ENCODE measurements at places on chromosomes 2 and 18. TPM values are rescaled to one million over a fixed set of nuclear protein-coding genes. Genes with fewer than 3 reads are reported as not detected.

DNA sequence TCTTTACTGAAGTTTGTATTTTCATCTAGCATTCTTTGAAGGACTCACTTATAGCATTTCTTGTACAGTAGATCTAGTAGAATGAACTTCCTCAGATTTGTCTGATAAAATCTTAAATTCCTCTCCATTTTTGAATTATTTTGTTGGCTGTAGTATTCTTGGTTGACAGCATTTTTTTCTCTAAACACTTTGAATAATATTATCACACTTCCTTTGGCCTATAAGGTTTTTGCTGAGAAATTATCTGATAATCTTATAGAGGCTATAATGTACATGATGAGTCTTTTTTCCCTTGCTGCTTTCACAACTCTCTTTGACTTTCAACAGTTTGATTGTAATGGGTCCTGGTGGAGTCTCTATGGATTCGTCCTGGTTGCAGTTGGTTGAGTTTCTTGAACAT is 169.5 kb downstream of the NOL4 start:
- no peak for DNase-seq

GRCh38 chr2:71494523-71495155 is 41.3 kb downstream of the DYSF start:
- no peak for DNase-seq

- DNase-seq: no peak
Observed at GRCh38 chr18:32299484-32299883, 109.6 kb downstream of the MEP1B start.

GRCh38 chr2:216188559-216188850 is 79.4 kb downstream of the XRCC5 start:
- DNase-seq: no peak

GRCh38 chr2:45258311-45258710 is 249.1 kb upstream of the SIX2 start:
- no peak for DNase-seq

- no peak for DNase-seq
Observed at GRCh38 chr2:2853346-2853745, 522.3 kb upstream of the MYT1L start.

DNA sequence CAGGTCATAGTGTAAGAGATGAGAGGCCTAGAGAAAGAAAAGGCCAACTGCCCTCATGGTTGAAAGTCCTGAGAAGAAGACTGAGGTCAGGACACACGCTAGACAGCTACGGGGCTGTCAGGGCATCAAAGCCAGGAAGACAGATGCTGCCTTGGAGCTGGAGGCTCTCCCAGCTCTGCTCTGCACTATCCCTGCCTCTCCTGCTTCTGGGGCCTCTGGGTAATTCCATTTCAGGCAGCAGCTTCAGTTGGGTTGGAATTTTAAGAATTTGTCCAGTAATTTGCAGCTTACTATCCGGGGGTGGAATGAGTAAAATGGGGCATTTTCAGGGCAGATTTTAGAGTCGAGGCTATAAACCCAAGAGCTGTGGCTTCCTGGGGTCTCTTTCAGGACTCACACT is 76.2 kb upstream of the CTAGE1 start:
- DNase-seq: no peak

- DNase-seq: no peak
Observed at GRCh38 chr2:105765415-105766299, 20.9 kb downstream of the NCK2 start.

DNA sequence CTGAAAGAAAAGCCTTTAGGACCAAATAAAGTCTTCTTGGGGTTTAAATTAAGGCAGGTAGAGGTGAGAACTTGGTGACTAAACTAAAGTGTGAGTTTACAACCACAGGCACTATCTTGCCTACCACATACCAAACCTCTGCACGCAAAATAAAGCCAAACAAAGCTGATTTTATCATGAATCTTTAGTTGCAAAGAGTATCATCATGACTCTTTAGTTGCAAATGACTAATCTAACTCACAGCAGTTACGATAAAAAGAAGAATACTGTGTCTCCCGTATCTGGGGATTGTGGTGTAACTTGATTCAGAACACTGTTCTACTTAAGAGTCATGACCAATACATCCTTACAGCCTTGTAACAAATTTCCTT is 11.2 kb downstream of the CFAP210 start:
- no peak for DNase-seq

GRCh38 chr2:166104084-166104483 is 23.7 kb downstream of the SCN1A start:
- DNase-seq: no peak

- no peak for DNase-seq
Observed at GRCh38 chr2:27152102-27152795, 3.4 kb downstream of the TCF23 start.

DNA sequence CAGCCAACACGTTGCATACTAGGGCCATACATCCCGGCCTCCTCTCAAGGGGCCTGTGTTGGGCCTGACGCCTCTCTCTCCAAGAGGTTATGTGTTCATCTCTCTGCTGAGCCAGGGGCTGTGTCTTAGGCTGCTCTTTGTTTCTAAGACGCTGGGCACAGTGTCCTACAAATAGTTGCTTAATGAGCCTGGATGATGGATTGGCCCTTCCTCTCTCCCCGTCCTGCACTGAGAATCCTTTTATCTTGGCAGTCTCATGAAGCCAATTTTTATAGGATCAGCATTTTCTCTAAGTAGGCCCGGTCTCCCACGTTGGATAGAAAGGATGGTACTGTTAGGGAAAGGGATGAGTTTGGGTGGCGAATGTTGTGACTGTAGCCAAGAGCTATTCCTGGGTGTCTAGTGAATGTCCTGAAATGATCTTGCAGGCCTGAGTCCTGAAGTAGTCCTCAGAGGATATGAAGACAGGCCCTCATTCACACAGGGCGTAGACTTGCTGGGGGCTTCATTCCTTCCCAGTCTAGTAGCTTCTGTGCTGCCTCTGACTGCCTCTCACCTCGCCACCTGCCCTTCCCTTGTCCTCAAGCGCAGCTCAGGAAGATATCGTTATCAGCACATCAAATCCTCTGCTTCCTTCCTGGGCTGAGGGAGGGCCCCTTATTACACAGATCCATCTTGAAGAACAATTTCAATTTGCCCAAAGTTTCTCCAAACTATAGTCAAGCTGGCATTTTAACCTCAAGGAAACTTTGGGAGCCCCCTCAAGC is 8.8 kb downstream of the LBH start:
- no peak for DNase-seq

GRCh38 chr2:47295981-47296635 is 106.8 kb upstream of the MSH2 start:
- DNase-seq: no peak

GRCh38 chr2:130798472-130799218 is 38.1 kb upstream of the ARHGEF4 start:
- no peak for DNase-seq

- no peak for DNase-seq
Observed at GRCh38 chr2:69943000-69943842, 18.2 kb downstream of the ASPRV1 start.

GRCh38 chr2:230925443-230925878 is 419 bp upstream of the GPR55 start:
- DNase-seq: no peak

DNA sequence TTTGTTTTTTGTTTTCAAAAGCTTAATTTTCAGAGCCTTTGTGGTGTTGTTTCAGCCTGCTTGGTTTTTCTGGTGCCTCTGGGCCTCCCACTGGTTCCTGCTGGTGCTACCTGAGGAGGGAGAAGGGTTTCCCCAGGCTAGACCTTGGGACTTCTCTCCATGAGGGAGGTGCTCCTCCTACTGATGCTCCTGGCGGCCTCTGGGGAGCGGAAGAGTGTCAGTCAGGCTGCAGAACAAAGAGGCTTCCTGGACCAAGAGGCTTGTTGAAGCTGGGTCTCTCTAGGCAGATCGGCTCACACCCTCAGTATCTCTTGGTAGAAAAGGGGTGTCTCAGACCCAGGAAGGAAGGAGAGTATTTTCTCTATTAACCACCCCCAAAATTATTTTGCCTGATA is 32.2 kb downstream of the RFX8 start:
- DNase-seq: no peak

DNA sequence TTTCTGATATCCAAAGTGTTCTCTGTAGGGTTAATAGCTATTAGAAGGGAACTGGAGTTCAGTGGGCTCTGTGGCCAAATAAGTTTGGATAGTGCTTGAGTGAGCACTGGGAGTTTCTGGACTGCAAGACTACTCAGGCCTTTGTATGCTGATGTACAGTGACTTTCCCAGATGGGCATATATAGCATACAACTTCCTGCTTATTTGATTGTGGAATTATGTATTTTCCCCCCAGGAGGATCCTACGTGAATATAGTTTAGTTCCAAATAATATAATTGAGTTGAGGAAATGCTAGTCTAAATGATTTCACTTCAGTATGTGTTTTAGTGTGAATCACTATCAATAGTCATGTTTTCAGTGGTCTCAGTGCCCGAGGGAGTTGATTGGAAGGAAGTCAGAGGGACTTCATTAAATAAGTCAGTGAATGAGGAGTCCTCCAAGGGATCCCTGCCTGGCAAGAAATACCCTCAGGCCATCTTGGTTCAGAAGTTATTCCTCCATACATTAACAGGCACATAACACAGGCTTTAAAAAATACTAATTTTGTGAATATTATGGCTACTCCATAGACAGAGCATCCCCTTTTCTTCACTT is 251.4 kb downstream of the PRKCE start:
- no peak for DNase-seq

DNA sequence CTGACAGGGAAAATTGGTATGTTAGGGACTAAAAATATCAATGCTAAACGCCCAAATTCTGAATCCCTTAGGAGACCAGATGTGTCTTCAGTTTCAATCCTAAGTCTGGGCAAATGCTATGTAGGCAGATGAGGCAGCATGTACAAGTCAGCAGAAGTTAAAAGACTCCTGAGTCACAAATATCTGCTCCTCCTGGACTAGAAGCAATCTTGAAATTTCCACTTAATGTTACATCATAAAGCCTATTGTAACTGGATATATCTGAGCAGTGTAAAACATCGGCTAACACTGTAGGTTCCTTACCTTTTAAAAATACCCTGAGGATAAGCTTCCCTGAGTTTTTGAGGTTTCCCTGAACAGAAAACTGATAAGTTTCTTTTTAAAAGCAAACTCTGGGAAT is 1087.6 kb upstream of the PIK3C3 start:
- DNase-seq: no peak

- DNase-seq: no peak
Observed at GRCh38 chr2:105179469-105180372, 61.8 kb upstream of the GPR45 start.

- no peak for DNase-seq
Observed at GRCh38 chr18:75066936-75067335, 142.0 kb downstream of the PTGR3 start.

DNA sequence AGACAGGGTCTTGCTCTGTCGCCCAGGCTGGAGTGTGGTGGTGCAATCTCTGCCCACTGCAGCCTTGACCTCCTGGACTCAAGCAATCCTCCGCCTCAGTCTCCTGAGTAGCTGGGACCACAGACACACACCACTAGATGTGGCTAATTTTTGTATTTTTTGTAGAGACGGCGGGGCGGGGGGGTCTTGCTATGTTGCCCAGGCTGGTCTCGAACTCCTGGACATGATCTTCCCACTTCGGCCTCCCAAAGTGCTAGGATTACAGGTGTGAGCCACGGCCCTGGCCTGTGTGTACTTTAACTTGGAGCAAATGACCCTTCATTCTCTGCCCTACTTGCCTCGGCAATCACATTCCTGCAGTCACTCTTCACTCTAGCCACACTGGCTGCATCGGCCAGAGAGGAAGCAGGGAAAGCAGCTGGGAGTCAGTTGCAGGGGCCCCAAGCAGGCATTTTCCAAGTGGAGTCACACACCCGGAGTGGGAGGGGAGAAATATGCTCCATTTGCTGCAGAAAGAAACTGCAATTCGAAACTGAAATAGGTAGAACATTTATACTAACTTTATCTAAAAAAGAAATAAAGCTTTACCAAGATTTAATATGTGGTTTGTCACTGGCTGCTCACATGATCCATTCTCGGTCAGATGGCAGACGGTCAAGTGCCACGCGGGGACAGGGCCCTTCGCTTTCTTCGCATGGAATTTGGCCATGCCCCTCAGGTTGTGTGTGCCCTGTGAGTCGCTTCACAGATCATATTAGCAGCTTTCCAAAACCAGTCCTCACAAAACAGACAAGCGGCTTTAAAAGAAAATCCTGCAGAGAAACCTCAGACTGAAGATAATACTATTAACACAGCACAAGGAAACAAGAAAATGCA is 37.1 kb downstream of the FAM161A start:
- DNase-seq: no peak

DNA sequence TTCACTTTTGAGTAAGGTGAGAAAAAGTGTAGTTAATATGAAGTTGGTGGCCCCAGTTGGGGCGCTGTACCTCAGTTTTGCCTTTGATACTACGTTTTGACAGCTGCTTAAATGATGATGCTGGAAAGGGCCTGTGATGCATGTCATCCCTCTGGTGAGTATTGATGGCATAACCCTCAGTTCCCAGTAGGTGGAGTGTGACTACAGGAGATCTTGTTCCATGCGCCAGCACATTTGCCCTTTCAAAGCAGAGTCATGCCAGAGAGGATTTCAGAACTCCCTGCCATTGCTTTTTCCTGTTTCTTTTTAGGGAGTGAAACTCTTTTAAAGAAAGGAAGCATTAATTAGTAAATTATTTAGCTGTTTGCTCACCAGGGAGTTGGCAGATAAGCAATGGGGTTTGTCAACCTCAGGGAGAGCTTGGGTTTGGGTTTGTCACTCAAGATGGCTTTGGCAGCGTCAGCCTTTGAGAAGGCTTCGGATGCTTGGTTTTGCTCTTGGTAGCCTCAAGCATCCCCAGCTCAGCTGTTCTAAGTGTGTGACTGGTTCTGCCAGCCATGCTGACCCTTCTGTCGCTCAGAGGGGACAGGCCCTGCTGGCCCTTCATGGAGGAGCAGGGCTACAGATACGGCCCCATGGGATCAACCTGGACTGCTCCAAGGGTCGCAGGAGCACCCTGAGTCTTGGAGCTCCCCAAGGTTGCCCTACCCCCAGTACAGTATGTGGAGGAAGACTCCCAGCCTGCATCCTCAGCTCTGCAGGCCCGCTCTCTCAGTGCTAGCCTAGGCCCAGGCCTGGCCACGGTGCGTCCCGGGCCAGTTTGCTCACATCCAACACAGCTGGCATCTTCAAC is 29.1 kb downstream of the ARMC9 start:
- no peak for DNase-seq

GAL3ST2 gene
- total RNA-seq: not detected

CFC1B gene
- total RNA-seq: not detected

BOLL gene
- not detected for total RNA-seq

ANKAR gene
- 19.4 TPM for total RNA-seq

PLEKHH2 gene
- total RNA-seq: 9.8 TPM

ADAM17 gene
- total RNA-seq: 73.1 TPM

UGP2 gene
- 107 TPM for total RNA-seq

DYNAP gene
- total RNA-seq: not detected

FEV gene
- not detected for total RNA-seq

ZNF519 gene
- total RNA-seq: 3.6 TPM

CSRNP3 gene
- 1.1 TPM for total RNA-seq

UGT1A3 gene
- not detected for total RNA-seq

NEUROD1 gene
- not detected for total RNA-seq
